ENCODE measurements at places on chromosomes 13 and 19.
A peak's percentile ranks its signal among the peaks of the same experiment; 100 is the strongest.

DNA sequence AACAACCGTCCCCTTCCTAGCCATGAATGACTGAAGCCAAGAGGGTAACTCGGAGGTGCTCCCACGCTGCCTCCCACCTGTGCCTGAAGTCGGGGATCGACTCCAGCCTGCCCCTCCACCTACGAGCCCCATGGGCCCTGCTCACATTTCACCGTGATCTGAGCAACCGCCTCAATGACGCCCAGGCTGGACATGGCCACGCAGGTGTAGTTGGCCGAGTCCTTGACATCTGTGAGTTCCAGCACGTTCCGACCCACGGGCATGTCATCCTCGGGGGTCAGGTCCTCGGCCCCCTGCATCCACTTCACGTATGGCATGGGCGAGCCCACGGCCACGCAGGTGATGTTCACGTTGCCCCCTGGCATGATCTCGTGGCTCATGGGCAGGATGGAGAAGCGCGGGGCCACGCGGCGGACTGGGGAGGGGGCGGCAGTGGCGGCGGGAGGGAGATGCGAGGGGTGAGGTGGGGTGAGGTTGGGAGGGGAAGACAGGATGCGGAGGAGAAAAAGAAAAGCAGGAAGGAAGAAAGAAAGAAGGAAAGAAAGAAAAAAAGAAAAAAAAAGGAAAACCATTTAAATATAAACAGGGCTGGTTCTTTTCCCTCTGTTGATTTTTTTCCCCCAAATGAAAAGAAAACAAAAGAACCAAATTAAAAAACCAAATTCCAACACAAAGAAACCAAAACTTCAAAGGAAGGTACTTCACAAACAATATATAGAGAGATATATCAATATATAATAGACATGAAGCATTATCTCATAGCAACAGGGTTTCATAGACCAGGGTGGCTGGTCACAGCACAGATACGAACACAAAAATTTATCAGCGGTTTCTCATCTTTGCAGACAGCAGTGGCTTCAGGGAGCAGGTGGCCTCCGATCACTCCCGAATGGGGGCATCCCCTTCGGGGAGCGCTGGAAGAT, 94.7 kb downstream of the PTPRS start:
- H3K27me3 ChIP-seq, result no peaks in the 10 kb centered on the region
- H3K36me3 ChIP-seq, result no peaks in the 10 kb centered on the region
- peaks cover 2% of the 10 kb centered on the region for H3K4me1 ChIP-seq
- H3K27ac ChIP-seq, result no peak overlapping the region
- no peak overlapping the region for H3K4me3 ChIP-seq
- DNase-seq, result no peak

GRCh38 chr19:17325881-17326594, 8.6 kb downstream of the ANO8 start:
- H3K4me3 ChIP-seq, result no peak overlapping the region
- no peak overlapping the region for H3K27ac ChIP-seq
- H3K4me1 ChIP-seq, result peaks cover 3% of the 10 kb centered on the region
- no peaks in the 10 kb centered on the region for H3K36me3 ChIP-seq

GRCh38 chr13:100533588-100534041, 55.0 kb downstream of the GGACT start:
- no peaks in the 10 kb centered on the region for H3K4me1 ChIP-seq
- DNase-seq, result no peak
- H3K4me3 ChIP-seq, result no peak overlapping the region

DNA sequence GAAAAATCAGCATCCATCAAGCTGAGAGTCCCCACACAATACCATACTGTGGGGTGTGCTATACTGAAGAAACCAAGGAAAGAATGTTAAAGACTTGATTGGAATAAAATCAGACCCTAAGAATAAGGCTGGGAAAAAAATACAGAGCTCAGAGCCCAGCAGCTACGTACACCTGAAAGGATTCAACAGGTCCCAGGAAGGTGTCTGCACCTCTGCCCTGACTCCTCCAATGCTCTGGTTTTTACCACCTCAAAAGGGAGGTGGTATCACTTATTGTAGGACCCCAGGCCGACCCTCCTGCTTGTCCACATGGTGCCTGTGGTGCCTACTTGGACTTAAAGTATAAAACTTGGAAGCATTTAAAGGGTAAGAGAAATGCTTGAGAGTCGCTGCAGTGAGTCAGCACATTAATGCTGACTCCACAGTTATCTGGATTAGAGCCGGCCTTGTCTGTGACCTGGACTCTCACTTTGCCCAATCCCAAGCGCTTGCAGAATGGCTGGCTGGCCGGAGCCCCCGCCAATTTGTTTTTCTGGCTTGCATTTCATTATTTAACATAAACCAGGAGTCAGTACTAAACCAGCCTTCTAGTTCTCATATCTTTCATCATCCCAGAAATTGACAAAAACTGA, 110.1 kb downstream of the FGF14 start:
- no peak overlapping the region for H3K27ac ChIP-seq
- peak; percentile 20 for DNase-seq
- H3K36me3 ChIP-seq, result no peaks in the 10 kb centered on the region
- H3K4me3 ChIP-seq, result no peak overlapping the region

DNA sequence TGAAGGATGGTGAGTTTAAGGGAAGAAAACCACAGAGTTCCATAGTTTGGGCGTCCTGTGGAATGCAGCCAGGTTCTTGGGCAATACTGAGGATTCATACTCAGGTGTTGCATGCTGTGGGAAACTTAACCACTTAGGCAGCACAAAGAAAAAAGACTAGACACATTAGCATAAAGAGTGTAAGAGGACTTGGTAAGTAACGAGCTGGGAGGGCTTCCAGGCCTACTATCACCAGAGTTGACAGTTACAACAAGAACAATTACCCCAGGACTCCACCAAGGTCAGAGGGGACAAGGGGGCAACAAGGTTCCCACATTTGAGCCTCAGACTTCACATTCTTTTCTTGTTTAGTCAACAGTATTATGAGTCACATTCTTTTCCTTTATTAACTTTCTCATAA, 33.2 kb downstream of the KCTD12 start:
- H3K27ac ChIP-seq, result peak overlapping the region; percentile 39
- no peak overlapping the region for H3K4me3 ChIP-seq
- H3K4me1 ChIP-seq, result peaks cover 19% of the 10 kb centered on the region
- DNase-seq, result peak; percentile 91

DNA sequence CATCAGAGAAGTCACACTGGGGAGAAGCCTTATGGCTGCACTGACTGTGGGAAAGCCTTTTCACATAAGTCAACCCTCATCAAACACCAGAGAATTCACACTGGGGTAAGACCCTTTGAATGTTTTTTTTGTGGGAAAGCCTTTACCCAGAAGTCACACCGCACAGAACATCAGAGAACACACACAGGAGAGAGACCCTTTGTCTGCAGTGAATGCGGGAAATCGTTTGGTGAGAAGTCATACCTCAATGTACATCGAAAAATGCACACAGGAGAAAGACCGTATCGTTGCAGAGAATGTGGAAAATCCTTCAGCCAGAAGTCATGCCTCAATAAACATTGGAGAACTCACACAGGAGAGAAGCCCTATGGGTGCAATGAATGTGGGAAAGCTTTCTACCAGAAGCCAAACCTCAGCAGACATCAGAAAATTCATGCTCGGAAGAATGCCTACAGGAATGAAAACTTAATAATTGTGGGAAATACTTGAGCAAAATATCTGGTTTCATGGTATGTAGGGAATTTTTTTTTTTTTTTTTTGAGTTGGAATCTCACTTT, 30.7 kb downstream of the ZNF793 start:
- H3K36me3 ChIP-seq, result peaks cover 24% of the 10 kb centered on the region
- no peaks in the 10 kb centered on the region for H3K4me1 ChIP-seq
- H3K27me3 ChIP-seq, result no peaks in the 10 kb centered on the region

- no peak overlapping the region for H3K4me3 ChIP-seq
- no peaks in the 10 kb centered on the region for H3K36me3 ChIP-seq
- H3K27ac ChIP-seq, result no peak overlapping the region
Observed at GRCh38 chr13:39499604-39500003, 103.4 kb downstream of the LHFPL6 start.

GRCh38 chr19:17385878-17386611, 8.0 kb downstream of the CCDC194 start:
- H3K4me1 ChIP-seq, result peaks cover 4% of the 10 kb centered on the region
- no peak overlapping the region for H3K4me3 ChIP-seq
- H3K27ac ChIP-seq, result no peak overlapping the region
- H3K27me3 ChIP-seq, result peaks cover 3% of the 10 kb centered on the region
- H3K36me3 ChIP-seq, result no peaks in the 10 kb centered on the region
